GOT3 (cell line): ENCODE measurements at places on chromosomes 6 and 20.

DNA sequence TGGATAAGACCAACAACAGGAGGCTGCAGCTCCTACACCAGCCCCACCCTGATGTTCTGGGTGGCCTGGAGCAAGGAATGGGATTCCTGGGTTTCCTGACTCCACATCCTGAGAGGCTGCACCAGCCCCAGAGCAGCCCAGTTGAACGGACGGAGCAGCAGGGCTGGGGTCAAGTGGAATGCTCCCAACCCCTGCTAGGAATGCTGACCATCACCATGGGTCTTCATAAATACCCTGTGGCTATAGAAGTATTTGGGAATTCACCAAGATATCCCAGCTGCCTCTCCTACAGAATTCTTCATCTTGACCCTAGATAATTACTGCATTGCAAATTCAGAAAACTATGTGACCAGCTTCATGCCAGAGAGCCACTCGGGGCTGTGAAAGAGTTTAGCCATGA lies 180.3 kb downstream of the THBS2 start:
- DNase-seq = no peak

DNA sequence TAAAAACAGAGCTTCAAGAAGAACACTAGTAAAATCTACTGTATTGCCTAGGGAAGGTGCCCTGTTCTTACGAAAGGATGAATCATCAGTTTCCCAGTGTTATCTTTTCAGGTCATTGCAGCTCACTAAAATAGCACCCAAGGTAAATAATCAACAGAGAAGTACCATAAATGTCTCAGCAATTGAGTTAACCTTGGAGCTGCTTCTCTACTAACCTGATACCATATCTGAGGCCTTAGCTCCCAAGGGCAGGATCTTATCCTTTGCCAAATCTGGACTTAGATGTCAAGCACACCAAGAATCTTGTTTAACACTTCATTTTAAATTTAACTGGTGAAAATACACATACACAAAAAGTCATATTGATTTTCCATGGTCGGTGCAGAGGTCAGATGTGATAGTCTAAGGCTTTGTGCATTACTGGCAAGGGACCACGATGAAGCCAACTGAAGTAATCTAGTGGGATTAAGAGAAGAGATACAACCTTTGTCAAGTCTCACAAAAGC lies 81.5 kb downstream of the EDN1 start:
- DNase-seq = no peak

- DNase-seq = no peak
These were observed 43.1 kb upstream of the UNC93A start for GRCh38 chr6:167247814-167248595.

DNA sequence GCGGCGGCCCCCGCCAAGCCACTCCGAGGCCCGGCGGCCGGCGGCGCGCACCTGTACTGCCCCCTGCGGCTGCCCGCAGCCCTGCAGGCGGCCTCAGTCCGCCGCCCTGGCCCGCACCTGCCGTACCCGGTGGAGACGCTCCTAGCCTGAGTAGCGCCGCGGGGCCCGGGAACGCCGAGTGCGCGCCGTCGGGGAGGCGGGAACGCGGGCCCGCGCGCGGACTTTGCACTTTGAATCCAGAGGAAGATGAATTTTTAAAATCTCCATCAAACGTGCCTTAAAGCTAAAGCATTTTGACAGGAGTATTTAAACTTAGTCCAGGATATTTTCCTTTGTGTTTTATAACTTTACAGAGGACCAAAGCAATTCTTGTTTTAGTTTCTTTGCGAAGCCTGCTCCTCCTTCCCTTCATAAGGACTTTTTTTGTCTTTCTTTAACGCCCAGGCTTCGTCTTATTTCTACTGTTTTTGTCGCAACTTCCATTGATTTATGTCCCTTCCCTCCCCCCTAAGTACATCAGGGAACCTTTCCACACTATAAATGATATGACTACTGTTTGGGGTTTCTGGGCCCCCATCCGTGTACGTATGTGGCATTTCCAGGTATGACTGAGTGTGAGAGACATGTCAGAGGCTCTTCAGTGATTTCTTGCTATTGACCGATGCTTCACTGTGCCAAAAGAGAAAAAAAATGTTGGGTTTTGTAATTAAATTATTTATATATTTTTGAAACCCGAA lies 2.0 kb downstream of the FOXQ1 start:
- DNase-seq = no peak

GRCh38 chr6:17336425-17336824 lies 55.3 kb downstream of the RBM24 start:
- DNase-seq = no peak

DNA sequence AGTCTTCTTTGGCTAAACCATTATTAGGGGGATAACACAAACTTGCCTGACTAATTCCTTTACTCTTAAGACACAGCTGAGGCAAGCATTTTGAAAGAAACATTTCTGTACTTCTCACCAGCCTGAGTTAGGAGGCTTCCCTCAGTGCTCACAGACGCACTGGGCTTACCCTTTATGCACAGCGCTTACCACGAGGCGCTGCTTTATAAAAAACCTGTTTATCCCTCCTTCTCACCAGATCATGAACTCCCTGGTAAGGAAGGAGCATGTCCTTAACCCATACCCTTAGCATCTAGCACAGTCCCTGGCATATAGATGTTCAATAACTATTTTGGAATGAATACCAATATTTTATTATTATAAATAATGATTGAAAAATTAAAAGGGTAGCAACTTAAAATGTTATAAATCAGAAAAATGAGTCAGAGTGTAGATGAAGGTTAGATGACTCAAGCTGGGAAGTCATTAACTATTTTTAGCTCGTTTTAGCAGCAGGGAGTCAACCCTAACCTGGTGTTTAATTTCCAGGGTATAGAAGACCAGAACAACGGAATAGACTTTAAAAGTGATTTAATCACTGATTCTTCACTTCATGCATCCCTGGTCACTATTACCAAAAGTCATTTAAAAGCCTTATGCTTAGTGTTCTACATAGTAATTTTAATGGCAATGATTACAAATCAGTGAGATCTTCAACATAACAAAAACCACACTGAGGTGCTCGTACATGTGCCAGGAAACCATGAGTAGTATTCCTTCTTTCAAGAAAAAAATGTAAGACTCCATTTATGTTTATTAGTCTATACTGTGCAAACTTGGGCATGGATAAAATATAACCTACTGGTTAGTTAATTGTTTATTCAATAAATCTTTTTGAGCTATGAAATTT lies 4.1 kb upstream of the TPD52L1 start:
- DNase-seq = no peak

GRCh38 chr6:7042654-7043545 lies 64.9 kb upstream of the RREB1 start:
- DNase-seq = no peak

DNA sequence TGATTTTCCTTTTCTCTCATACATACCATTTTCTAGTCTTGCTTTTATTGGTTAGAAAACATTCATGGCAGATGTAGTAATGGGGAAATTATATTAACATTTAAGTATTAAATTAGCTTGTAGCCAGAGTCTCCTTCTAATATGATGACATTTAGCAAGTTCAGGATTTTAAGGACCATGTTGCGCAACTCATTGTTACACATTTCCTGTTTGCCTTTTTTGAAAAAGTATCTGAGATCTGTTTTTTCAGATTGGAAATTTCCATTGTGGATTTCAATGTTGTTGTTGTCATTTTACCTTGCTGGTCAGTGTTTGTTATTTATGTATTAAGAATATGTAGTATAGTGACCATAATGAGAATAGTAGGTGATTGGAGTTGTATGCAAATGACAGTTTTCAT lies 38.7 kb downstream of the CDKAL1 start:
- DNase-seq = no peak

DNA sequence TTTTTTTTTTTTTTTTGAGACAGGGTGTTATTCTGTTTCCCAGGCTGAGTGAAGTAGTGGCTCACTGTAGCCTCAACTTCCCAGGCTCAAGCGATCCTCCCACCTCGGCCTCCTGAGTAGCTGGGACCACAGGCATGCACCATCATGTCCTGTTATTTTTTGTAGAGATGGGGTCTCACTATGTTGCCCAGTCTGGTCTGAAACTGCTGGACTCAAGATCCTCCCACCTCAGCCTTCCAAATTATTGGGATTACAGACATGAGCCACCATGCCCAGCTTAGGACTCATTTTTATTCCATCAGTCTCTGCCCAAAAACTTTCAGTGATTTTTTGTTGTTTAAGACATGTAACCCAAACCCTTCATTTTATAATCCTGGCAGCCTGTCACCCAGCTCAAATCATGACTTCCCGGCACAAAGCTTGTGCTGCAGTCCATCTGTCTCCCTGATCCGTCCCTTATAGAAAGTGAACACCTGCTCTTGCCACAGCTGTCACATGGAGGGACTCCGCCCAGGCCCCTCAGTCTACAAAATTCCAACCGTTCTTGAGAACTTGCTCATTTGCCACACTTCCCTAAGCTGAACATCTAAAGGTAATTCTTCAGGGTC lies 183.9 kb upstream of the JARID2 start:
- no peak for DNase-seq

- DNase-seq = no peak
These were observed 8.7 kb upstream of the HUS1B start for GRCh38 chr6:665403-666267.

DNA sequence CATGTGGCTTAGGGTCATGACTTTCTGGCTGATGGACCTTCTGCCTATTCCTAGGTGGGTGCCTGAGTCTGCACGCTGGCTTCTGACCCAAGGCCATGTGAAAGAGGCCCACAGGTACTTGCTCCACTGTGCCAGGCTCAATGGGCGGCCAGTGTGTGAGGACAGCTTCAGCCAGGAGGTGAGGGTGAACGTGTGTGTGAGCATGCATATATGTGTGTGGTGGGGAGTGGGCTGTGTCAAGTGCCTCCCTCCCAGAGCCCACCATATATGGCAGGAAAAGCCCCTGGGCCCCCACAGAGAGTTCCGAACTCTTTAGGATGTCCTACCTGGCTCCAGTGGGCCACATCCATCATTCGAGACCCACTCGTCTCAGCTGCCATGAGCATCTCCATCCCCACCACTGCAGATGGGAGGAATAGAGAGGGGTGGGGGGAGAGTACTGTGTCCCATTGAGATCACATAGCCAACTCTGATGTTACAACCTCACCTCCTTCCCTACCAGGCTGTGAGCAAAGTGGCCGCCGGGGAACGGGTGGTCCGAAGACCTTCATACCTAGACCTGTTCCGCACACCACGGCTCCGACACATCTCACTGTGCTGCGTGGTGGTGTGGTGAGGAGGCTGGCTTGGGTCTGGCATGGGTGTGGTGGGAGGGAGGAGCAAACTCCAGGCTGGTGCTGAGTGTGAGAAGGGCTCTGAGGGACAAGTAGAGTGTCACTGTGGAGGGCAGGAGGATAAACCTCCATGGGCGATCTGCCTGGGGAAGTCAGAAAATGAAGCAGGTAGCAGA lies 3.2 kb downstream of the SLC22A7 start:
- DNase-seq = no peak
